ENCODE measurements at places on chromosomes 11 and 22.

GRCh38 chr11:78825591-78826020 is 250.9 kb upstream of the NARS2 start:
- no peak for DNase-seq

DNA sequence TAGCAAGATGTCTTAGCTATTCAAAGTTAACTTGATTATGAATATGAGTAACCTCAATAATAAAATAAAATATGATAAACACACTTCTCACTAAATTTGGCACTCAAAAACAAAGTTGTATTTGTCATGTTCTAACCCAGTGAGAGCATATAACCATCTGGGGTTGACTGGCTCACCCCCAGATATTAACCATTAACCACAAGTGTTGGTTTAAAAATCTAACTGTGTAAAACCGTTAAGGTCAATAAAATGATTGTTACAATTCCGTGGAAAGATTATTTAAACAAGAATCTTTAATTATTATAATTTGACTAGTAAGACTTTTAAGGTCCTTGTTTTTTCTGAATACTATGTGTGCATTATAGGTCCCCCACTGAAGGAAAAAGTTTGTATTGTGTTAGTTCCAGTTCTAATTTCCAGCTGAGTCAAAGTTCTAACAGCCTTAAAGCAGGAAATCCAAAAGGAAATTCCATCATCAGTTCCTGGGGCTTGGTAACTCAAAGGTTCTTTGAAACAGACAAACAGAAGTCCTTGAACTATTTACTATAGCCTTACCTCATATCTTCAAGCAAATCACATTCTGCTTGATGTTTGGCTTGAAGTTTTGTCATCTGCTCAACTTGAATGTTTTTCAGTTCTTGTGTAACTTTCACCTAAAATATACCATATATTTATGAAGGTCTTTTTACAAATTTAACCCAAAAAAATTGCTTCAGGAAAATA is 2.5 kb downstream of the FCHSD2 start:
- no peak for DNase-seq

- no peak for DNase-seq
Measured at GRCh38 chr11:118918686-118919280, 6.9 kb downstream of the BCL9L start.

DNA sequence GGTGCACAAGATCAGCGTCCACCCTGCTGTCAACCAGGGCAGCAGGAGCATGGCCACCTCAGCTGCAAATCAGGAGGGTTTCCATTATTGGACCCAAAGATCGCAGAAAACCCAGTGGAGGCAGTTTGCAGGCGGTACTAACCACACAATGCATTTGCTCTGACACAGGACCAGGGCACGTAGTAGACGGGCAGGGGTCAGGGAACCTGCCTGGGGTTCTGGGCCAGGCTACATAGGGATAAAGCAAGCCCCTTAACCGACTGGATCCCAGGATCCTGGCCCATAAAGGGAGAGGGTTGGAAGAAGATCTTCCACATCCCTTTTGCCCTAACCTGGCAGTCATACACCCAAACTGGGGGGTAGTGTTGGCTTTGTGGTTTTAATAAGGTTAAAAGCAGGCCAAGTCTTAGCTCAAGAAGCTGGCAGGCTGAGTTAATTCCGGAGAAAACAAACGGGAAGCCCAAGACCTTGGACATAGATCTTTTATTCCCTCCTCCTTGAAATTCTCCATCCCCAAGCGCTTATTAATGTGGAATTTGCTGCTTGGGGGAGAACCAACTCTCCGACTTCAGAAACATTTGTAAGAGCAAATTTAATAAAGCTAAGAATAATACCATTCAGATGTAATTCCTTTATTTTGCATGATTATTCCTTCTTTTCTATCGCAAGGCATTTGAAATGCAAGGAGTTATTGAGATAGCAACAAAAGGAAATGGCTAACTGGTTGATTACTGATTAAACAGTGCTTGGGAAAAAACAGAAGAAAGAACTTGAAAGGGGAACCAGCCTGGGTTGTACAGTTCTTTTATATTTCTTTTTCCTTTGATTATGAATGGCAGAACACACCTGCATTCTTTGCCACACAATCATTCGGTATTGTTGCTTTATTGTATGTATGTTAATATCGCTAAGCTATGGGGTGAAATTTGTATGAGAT is 6.3 kb upstream of the ARHGAP8 start:
- DNase-seq = no peak

- no peak for DNase-seq
Measured at GRCh38 chr11:76269247-76269646, 62.9 kb upstream of the WNT11 start.

DNA sequence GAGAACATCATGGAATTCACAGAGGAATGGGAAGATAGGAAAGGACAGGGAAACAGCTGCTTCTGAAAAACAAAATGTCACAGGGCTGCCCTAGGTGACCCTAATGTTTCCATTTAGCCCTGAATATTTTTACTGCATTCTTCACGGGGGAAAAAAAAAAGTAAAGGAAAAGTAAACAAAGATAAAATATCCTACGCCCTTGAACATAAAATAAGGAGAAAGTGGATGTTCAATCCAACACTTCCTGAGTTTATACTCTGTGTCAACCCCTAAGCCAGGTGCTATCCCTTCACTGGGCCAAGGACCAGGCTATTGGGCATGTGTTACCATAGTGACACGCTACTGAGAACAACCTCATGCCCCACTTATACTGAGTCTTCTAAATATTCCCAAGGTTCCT is 84.7 kb downstream of the FAM76B start:
- no peak for DNase-seq

- DNase-seq = peak; percentile 15
Measured at GRCh38 chr22:36828815-36829214, 12.0 kb upstream of the PVALB start.

GRCh38 chr11:77051511-77051910 is 15.3 kb upstream of the CAPN5 start:
- no peak for DNase-seq

GRCh38 chr11:111066846-111067245 is 178.7 kb upstream of the POU2AF2 start:
- DNase-seq = no peak

GRCh38 chr11:8775332-8775731 is 92.7 kb downstream of the RPL27A start:
- no peak for DNase-seq

DNA sequence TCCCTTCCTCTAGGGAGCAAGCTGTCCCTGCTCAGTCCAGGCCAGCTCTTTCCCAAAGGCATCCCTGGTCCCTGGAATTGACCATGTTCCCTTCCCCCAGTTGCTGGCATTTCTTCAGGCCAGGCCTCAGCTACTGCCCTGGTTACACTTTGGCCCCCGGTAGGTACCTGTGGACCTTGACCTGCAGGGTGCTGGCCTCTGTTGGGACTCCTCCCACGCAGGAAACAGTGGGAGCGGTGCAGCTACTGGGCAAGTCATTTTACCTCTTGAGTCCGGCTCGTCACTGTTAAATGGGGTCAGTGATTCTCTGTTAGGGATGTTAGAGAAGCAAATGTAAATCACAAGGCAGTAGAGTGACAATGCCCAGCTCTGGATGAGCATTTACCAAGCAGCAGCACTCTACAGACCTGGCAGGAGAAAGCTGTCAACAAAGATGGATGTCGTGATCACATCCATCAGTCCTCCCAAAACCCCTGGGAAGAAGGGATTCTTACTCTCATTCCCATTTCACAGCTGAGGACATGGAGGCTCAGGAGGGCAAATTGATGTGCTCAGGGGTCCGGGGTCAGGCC is 16.9 kb downstream of the MYO7A start:
- no peak for DNase-seq

DNA sequence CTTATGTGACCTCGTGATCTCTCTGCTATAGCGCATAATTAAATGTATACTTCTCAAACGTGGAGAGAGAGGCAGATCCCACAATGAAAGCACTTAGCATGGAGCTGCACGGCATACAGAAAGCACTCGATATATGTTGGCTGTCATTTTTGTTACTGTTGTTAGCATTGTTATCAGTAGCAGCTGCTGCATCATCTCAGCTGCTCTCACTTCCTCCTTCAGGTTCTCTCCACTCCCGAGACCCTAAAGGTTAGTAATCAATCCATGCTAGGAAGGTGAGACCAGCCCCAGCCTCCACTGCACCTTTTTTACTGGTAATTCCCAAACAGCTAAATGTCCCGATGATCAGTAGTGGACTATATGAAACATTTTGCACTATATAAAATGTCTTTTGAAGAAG is 13.4 kb upstream of the API5 start:
- no peak for DNase-seq

DNA sequence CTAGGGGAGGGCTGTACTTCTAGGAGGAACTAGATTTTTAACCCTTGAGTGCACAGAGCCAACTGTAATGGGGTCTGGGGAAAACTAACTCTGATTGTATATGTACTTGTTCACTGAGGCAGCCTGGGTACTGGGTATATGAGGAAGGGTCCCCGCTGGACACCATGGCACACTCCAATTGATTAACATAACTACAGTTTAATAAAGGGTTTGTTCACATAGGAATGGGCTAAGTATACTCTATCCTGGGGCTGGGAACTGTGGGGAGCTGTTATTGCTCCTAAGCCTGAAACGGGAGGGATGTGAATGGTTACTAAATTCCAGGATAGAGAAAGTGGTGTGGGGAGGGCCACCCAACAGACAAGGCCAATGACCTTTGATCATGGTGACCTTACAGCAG is 67.6 kb downstream of the PARVA start:
- no peak for DNase-seq

GRCh38 chr11:34749666-34750659 is 129.1 kb downstream of the EHF start:
- no peak for DNase-seq

- DNase-seq = no peak
Measured at GRCh38 chr11:77299528-77299993, 1.9 kb downstream of the GDPD4 start.
